ENCODE measurements at places on chromosomes 7 and 10.

DNA sequence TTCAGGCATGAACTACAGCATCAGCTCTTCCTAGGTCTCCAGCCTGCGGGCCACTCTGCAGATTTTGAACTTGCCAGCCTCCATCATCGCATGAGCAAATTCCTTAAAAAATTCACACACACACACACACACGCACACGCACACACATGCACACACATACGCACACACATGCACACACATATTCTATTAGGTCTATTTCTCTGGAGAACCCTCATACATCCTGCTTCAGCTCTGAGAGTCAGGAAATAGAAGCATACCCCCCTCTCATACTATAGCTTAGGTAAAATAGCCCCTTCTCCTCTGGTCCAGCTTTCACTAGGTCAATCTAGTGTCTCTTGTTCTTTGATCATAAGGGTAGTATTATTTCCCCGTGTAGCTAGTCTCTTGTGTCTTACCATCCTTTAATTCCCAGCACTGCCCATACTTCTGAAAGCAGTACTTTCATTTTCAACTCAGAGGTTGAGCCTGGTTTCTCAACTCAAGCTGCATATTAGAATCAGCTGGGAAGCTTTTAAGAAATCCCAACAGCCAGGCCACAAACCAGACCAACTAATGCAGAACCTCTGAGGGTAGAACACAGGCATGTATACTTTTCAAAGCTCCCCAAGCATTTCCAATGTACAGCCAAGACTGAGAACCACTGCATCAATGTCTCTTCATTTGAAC, 30.9 kb upstream of the ITGB8 start:
- no peak for DNase-seq

DNA sequence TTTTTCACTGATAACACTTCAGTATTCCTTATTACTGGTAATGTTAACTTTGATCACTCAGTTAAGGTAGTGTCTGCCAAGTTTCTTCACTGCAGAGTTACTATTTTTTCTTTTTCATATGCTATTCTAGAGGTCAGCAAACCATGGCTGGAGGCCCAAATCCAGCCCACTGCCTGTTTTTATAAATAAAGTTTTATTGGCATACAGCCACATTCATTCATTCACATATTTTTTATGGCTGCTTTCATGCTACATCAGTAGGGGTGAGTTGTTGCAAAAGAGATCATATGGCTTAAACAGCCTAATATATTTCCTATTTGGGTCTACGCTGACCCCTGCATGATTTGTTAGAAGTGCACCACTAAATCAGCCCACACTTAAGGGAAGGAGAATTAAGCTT, 10.9 kb downstream of the RPEL1 start:
- no peak for DNase-seq

- DNase-seq = no peak
These were observed 59.1 kb downstream of the PDGFA start for GRCh38 chr7:460374-461116.

GRCh38 chr10:3699916-3700315, 85.1 kb downstream of the KLF6 start:
- no peak for DNase-seq

DNA sequence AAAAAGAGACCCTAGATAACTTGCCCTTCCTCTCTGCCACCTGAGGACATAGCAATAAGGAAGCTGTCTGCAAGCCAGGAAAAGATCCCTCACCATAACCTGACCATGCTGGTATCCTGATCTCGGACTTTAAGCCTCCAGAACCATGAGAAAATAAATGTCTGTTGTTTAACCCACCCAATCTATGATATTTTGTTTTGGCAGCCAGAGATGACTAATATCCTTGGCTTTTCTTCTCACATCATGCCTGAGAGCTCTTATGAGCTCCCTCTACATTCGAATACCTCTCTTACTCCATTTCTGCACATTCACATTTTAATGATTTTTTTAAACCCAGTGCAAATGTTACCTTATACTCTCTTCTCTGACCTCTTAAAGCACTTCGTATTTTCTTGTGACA, 214.0 kb upstream of the CHRM2 start:
- DNase-seq = no peak

DNA sequence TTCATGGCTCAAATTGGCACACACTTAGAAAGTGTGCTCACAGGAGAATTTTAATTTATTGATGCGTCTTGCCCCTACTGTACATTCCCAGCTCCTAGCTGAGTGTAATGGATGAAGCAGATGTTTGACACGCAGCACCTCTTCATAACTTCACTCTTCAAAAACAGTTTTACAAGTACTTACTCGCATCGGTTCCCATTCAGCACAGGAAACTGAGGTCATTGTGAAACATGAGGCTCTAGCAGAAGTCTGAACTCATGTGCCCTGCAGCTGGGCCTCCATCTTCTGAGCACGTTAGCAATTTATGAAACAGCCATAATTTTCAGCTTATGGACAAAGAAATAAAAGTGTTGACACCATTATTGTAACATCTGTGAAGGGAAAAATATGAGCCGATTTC, 558.9 kb upstream of the MGMT start:
- DNase-seq = peak; percentile 53

DNA sequence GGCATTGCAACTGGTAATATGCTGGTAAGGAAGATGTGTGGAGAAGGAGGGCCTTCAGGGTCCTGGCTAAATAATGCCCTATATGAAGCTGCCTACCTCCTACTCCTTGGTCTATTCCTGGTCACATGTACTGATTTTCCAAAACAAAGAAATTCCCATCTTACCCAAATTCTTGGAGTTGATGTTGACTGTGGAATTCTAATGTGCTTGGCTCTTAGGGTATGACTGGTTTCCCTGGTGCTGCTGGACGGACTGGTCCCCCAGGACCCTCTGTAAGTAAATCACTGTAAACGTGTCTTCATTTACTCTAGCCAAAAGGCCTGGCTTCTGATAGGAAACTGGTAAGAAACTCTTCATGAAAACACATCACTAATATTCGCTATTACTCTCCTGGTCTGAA, 27.0 kb downstream of the COL1A2 start:
- DNase-seq = no peak

DNA sequence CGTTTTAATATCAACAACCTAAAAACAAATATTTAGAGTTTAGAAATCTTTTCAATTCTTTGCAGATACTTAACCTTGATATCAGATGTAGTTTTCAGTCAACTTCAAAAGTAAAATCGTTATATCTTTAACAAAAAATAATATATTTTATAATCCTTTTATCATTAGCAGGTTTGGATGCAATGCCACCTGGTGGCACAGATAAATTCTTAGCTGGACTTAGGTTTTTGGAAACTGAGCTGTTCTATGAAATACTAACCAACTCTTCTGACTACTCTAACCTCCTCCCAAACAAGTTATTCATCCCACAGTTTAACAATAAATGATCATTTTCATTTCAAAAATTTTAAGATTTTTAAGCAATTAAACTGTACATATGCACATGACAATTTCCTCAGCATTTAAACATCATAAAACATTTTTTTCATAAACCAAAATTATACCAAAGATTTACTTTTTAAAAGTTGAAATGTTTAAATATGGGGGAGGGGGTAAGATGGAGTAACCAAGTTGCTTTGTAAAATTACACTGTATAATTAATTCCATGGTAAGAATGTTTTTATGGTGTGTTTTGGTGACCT, 56.9 kb downstream of the HIBADH start:
- no peak for DNase-seq

GRCh38 chr10:110443239-110444003, 54.3 kb upstream of the DUSP5 start:
- no peak for DNase-seq

DNA sequence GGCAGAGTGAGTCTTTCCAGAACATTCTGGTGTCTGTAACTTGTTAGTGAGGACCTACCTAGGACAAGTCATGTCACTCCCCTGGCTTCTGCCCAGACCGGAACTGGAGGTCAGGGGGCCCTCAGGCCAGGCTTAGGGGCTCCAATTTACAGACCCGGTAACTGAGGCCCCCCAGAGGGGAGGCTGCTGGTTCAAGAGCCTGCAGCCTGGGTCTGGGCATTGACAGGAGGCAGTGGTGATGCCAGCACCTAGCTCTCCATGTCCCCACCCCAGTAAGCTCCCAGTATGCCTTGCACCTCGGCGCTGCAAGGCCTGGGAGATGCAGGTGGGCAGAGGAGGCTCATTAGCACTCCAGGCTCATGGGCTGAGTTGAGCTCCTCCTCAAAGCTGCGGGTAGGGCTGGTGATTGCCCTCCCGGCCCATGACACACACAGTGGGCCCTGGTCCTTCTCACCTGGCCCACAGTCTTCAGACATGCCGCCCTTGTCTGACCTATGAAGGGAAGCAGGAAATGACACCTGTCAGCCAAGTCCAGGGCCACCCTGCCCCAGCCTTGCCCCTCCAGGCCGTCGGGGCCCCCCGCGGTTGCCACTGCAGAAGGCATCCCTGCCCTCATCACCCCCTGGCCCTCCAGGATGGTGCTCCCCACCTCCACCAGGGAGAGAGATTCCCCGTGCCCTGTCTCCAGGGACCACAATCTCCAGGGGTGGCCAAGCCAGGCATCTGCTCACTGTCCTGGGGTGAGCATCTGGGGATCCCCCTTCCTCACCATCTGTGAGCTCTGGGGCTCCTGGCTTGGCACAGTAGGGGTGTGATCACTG, 88.3 kb upstream of the TMEM248 start:
- no peak for DNase-seq

DNA sequence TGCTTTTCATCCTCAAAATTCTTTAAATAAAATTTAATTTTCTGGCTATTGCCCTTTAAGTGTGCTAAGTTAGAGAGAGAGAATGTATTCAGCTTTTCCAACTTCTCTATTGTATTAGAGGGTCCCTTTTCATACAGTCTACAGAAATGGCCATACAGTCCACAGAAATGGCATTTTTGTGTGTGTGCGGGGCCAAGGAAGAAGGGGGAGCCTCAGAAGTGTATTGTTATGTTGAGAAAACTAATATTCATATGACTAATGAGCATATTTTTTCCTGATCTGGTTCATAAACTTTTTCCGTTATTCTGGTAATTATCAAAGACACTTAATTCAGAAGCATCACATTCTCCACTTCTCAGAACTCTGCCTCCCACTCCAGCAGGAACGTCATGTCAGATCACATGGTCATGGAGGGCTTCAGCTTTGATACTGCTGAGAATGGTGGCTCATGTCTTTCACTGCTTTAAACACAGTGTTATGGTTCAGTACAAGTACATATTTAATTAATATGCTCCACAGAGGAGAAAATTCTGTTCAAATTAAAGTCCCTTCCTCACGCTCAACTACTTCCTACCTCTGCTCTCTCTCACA, 37.1 kb downstream of the ELMO1 start:
- no peak for DNase-seq

DNA sequence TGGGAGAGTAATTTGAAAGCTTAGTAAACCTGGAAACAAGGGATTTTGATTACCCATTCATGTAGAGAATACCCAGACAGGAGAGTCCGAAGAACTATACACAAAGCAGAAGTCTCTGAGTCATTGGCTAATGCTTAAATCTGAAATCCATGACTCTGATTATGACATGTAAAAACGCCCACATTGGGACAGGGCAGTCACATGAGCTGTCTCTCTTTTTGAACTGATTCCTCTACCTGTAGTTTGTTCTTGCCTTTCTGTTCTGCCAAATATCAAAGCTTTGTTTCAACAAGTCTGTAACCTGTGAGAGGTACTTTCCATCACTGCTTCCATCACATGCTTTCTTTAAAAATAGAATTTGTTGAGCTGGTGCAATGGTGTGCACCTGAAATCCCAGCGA, 4.3 kb upstream of the GPNMB start:
- DNase-seq = peak; percentile 71

Data from epithelial cell of prostate (primary cell).